NCI-H1436 treated with DMSO at 0.1 percent for 48 hours (cell line): ENCODE measurements at places on chromosomes 1 and 21.

DNA sequence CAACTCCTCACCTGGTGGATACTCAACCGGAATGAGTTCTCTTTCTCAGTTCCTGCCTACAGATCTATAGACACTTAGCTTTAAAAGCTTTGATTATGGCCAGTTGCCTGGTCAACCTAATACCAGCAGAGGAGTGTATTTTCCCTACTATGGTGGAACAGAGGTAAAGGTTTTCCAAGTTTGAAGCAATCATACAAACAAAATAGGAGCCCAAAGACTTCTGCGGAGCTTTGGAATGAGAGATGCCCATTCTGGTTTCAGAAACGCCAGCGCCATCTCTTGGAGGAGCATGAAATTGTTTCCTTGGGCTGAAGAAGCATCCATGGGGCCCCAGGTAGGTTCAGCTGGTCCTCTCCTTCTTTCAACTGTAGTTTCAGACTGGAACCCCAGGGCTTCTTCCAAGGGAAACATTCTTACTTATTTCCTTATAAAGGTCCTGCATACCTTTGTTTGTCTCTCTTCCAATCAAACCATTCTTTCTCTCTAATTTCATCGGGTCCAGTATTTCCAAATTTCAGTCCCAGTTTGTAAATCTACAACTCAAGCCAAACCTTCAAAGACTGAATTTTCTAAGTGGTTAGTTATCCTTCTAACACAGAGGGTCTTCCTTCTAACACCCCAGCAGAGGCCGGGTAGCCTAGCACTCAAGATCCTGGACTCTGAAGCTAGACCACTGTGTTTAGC, 95.9 kb downstream of the KCNJ15 start:
- DNase-seq: no peak

DNA sequence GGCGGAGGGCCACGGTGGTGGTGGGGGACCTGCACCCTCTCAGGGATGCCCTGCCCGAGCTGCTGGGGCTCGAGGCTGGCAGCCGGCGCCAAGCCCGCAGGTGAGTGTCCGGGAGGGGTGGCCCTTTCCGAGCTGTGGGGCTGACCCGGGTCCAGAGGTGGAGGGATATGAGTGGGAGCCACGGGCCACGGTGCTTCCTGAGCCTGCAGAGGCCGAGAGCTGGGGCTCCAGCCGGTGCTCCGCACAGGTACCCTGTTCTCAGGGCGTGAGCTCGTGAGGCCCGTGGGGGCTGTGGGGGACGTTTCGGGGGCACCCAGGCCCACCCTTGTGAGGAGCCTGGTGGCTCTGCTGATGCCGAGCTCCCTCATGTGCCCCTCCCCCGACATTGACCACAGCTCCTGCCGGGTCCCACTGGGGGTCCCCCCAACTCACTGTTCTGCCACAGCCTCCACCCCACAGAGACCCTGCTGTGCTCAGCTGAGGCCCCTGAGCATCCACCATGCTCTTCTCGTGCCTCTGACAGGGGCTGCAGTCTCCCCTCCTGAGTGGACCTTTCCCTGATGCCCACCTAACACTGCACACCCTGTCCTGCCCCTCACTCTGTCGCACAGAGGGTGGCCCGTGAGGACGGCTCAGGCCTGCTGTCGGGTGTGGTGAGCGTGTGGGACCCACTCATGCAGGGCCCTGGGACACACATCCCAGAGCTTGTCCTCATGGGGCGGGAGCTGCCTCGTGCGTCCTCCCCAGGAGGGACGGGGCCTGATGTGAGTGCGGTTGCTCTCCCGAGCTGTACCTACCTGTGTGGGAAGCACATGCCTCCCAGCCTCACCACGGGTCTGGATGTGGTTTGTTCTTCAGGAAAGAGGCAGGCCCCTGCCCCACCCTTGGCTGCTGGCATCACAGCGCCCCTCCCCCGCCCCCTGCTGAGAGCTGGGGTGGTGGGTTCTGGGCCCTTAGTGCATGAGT, 27.5 kb downstream of the SLX9 start:
- no peak for DNase-seq

- no peak for DNase-seq
These were observed 20.7 kb upstream of the ATP1A1 start for GRCh38 chr1:116352349-116352813.

GRCh38 chr1:160436966-160437365, 36.6 kb downstream of the VANGL2 start:
- no peak for DNase-seq

GRCh38 chr21:32297449-32297848, 1.2 kb upstream of the MRAP start:
- DNase-seq: no peak

DNA sequence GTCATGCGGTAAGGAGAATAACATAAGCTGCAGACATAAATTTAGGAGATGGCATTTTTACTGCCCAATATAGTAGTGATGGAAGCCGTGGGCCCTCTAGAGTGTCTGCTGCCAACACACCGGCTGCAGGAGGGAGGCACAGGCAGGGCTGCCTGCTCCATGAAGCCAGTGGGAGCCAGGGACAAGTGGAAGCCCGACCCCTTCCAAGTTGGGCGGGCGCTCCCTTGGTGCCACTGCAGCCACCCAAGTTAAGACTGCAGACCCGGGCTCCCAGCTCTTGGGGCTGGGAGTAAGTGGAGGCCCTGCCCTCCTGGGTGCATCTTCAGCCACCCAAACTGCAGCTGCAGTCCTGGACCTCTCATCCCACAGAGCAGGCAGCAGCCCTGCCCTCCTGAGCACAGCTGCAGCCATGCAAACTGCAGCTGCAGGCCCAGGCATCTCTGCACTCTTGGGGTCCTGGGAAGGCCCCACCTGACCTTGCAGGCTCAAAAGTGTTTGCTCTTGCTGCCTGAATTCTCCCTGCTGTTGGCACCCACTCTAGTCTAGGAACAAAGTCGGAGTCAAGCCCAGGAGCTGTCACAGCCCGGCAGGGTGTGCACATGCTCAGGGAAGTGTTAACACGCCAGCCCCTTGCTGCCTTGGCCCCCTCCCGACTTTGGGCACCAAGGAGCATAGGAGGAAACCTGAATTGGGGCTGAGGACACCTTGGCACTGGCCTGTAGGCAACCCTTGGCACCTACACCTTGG, 437.2 kb upstream of the PRMT6 start:
- DNase-seq: no peak

- no peak for DNase-seq
These were observed 631.8 kb downstream of the AJAP1 start for GRCh38 chr1:5286244-5286643.

DNA sequence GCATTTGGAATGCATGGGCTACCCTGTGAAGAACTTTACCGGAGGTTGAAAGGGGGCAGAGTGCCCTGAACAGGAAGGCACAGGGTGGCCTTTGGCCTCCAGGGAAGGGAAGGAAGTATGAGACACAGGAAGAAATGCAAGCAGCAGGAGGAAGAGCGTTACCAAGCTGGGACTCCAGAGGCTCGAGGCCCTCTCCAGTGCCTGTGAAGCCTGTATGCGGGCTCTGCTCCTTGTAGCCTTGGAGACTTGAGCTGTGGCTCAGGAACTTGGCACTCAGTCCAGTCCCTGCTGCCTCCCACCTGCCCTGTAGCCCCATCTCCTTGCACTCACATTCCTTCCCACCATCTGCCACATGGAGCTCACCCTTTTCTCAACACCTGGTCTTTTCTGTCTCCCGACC, 33.5 kb upstream of the RNF19B start:
- no peak for DNase-seq

GRCh38 chr1:113763661-113764060, 4.4 kb upstream of the PHTF1 start:
- no peak for DNase-seq

- DNase-seq: no peak
These were observed 68.9 kb upstream of the ACTRT2 start for GRCh38 chr1:2952371-2952770.

- no peak for DNase-seq
These were observed 3.7 kb upstream of the FABP3 start for GRCh38 chr1:31376375-31377134.

DNA sequence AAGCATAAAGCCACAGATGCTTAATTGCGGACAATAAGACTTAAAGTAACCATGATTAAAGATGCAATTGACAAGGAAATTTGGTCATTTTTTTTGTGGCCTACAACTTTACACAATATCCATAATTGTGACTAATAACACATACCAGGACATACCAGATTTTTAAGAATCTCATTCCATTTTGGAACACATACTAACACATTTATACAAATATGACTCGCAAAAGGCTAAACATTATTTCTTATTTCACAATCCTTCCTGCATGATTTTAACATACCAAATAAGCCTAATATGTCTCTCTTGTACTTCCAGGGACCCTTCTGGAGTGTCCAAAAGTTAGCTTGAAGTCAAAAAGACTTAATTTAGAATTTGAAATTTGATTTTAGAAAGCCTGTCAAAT, 48.8 kb downstream of the DR1 start:
- DNase-seq: no peak

- DNase-seq: no peak
These were observed 318.5 kb downstream of the NTNG1 start for GRCh38 chr1:107459204-107459904.

DNA sequence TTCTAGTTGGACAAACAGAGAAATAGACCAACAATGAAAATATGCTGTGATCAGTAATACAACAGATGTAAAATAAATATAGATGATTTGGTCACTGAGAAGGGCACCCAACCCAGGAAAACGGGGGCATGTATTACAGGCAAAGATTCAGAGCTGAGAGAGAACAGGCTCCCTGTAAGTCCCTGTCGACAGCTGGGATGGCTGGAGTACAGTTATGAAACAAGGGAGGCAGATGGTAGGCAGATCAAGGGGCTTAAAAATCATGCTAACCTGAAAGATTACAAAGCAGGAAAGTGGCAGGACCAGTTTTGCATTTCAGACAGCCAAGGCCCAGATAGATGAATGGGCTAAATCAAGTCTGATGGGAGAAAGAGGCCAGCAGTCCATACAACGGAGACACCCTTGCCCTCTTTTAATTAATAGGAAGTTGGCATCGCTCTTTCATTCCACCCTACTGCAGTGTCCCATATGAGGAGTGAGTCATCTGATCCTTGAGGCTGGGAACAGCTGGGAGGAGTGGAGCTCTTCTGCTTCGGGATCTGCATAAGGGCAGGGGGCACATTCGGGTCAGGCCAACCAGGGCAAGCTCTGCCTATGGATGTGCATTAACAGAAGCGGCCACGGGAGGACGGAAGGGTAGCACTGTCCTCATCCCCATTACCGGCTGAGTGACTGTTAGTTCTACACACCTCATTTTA, 171.1 kb downstream of the DAB1 start:
- DNase-seq: no peak

GRCh38 chr1:14761291-14762153, 163.0 kb downstream of the KAZN start:
- DNase-seq: peak; percentile 16

- no peak for DNase-seq
These were observed 4.8 kb upstream of the GPR37L1 start for GRCh38 chr1:202117898-202118371.

- no peak for DNase-seq
These were observed 22.3 kb downstream of the THEM4 start for GRCh38 chr1:151887028-151887427.

DNA sequence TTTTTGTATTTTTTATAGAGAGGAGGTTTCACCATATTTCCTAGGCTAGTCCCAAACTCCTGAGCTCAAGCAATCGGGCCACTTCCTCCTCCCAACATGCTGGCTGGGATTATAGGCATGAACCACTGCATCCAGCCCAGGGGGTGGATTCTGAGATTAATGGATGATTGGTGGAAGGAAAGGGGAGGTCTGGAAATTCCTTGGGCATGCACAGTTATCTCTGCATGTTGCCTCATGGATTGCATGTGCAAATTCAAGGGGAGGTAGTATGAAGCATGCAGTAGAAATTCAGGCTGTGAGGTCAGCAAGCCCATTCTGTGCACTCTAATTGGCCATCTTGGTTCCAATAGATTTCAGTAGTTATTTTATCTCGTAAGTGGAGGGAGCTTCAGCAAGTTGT, 124.4 kb downstream of the SPATA46 start:
- no peak for DNase-seq

GRCh38 chr1:26302733-26303405, 3.6 kb downstream of the UBXN11 start:
- no peak for DNase-seq

- no peak for DNase-seq
These were observed 33.5 kb downstream of the ZNF684 start for GRCh38 chr1:40564913-40565312.

- no peak for DNase-seq
These were observed 132.6 kb upstream of the ETV3 start for GRCh38 chr1:157270705-157271274.

DNA sequence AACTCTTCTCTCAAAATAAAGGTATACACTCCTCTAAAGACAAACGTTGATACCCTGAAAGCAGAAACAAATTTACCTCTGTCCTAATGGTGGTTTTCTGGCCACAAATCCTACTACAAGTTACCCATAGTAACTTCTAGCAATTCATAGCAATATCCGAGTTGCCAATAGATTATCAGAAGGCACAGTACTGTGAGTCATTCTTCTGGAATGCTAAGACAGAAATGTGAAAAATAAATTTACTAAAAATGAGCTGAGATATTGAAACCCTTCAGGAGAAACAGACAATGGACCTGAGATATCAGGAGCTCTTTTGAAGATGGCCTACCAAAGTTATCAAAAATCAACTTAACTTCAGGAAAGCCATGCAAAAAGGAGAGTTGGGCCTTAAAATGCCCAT, 715.0 kb upstream of the ADAMTS5 start:
- DNase-seq: no peak

- peak; percentile 68 for DNase-seq
These were observed 21.0 kb downstream of the PDE9A start for GRCh38 chr21:42674351-42674940.

- no peak for DNase-seq
These were observed 52.3 kb downstream of the VPS13D start for GRCh38 chr1:12282142-12282541.

DNA sequence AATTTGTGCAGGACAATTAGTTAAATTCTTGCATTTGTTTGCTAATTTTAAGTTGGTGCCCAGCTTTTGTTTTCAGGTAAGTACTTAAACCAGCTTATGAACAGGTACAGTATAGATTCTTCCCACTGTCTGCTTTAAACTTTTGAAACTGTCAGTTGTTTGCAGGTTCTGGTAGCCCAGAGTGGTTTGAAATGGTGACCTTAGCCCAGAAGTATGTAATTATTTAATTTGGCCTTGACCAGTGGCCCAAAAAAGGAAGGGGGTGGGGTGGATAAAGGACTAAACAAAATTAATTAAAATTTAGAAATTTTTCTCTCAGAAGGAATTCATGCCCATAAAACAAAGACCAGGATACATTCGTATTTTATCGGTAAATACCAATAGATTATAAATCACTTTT, 69.0 kb downstream of the PTBP2 start:
- no peak for DNase-seq

DNA sequence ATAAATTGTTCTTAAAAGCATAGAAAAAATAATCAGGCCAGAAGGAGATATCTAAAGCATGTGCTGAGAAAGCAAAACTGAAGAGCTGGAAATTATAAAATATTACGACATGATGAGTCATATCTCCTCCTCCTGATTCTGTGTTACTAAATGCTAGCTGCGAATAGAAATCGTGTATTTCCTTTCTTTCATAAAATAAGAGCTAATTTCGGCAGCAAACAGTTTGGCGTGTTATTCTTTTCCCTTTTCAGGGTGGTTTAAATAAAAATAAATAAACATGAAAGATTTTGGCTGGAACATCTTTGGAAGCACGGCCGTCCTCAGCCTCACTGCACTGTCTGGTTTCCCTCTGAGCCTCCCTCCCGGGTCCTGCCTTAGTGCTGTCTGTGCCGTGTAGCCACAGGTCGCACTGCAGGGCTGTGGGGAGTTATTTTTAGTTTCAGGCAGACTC, 56.0 kb downstream of the ADARB1 start:
- no peak for DNase-seq
